ENCODE measurements at places on chromosomes 13 and 19. TPM values are rescaled to one million over a fixed set of nuclear protein-coding genes. Genes with fewer than 3 reads are reported as not detected.

Gene ZNF135
- polyA plus RNA-seq = 0.26 TPM

Gene HSD17B14
- polyA plus RNA-seq = 0.29 TPM

Gene FKRP
- 11.7 TPM for polyA plus RNA-seq

Gene CEACAM16
- polyA plus RNA-seq = not detected

Gene TEX101
- not detected for polyA plus RNA-seq

Gene INSL3
- not detected for polyA plus RNA-seq

Gene ZNF534
- not detected for polyA plus RNA-seq

- no peak for DNase-seq
These were observed 622.1 kb upstream of the ARGLU1 start for GRCh38 chr13:107190065-107190464.

- no peak for DNase-seq
These were observed 14.6 kb downstream of the LHFPL6 start for GRCh38 chr13:39588384-39588783.

GRCh38 chr13:51191743-51192142 is 30.5 kb upstream of the FAM124A start:
- DNase-seq = no peak
